Heart right ventricle (tissue), 16 donors: ENCODE measurements at places on chromosomes 13 and 19.

GRCh38 chr13:97914540-97914939, 38.9 kb upstream of the IPO5 start:
- DNase-seq: no peak

DNA sequence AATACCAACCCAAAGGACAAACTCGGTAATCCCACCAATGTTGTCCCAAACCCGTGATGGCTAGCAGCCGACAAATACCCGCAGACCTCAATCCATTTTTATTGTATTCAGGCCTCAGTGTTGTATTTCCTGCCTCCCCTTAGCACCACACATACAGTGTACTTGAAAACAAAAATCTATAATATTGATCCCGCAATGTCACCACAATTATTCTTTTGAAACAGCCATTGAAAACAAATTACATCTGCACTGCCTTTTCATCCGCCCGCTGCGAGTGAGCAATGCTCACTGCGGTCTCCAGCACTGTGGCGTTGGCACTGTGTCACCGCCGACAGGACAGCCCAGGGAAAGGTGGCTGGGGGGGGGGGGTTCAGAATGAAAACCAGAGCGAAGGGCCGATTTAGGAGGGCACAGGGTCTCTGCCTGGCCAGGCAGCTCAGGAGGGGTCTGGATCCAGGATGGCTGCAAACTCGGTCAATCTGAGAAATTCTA, 385.8 kb upstream of the ZNF507 start:
- DNase-seq: no peak

GRCh38 chr13:30435911-30436451, 13.7 kb downstream of the UBE2L5 start:
- DNase-seq: no peak

DNA sequence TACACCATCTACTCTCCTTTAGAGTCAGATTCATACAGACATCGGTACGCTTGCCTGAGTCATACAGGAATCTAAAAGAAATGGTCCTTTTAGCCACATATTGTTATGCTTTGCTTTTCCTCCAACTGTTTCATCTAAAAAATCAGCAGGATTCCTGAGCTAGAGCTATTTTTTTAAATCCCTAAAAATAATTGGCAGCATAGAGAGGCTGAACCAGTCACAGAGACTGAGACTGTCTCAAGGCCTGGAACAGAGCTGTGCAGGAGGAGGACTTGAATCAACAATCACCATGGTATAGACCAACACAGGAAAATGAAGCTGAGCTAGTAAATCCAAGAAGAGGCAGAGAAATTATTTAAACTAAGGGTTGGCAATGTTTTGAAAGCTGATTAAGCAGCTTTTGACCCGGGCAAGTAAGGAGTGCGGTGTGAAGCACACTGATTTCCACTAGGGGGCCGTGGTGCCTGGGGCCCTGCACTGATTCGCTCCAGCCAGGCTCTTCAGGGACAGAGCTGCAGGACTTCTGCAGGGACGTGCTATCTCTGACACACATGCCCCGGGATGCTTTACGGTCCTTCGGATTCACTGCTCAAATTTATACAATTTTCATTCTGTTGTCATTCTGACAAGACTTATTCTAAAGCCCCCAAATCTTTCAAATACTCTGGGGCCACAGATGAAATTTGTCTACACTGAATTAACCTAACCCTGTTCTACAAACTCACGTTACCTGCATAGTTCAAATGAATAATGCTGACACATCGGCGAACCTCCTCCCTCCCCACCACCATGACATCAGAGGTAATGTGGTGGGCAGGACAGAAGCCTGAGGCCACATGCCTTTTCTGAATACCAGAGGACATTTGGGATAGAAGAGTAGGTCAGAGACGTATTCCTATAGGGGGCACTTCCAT, 87.6 kb upstream of the SLC15A1 start:
- peak; percentile 59 for DNase-seq
